ENCODE measurements at places on chromosomes 3 and 15.

GRCh38 chr3:4358273-4358672 is 55.1 kb downstream of the SETMAR start:
- DNase-seq = no peak

- DNase-seq = no peak
These were observed 8.8 kb downstream of the CHST2 start for GRCh38 chr3:143128227-143128955.

- no peak for DNase-seq
These were observed 53.5 kb upstream of the TIPARP start for GRCh38 chr3:156620901-156621300.

DNA sequence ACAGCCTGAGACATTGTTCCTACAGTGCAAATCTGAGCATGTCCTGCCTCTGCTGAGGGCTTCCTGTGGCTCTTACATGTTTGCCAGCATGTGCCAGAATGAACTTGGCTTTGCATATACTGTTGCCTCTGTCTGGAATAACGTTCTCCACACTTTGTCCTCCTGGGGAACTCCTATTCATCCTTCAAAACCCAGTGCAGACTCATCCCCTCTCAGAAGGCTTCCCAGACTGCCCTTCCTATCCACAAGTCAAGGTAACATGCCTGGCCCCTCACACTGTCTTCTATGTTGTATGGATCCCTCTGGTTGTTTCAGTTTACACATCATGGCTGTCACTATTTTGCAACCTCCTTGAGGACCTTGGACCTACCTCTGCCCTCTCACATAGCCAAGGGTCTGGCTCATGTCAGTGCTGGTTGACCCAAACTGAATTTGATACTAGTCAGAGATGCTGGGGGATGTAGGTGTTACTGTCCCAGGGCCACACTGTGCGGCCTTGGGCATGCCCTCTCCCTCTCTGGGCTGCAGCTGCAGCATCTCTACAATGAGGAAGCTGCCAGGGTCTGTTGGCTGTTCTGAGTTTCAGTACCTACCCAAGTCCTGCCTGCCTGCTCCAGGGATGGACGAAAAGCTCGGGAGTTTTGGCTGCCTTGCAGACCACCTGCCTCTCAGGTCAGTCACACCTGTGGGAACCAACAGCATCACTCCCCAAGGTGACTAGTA is 29.0 kb upstream of the TSPAN3 start:
- DNase-seq = no peak

DNA sequence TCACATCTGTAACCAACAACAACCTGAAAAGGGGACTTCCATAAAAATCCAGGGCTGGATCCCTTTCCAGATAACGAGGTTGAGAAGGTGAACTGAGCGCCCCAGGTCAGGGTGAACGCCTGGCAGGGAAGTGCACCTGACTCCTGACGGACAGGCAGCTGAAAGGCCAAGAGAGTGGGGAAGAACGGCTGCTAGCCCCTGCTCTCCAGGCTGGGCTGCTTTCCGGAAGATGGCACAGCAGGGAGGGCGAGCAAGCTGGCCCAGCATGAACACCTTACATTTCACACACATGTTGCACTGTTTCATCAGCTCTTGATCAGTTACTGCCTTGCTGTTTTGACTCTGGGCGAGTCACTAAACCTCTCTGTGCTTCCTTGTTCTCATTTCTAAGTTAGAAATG is 127.2 kb upstream of the IQSEC1 start:
- DNase-seq = no peak

DNA sequence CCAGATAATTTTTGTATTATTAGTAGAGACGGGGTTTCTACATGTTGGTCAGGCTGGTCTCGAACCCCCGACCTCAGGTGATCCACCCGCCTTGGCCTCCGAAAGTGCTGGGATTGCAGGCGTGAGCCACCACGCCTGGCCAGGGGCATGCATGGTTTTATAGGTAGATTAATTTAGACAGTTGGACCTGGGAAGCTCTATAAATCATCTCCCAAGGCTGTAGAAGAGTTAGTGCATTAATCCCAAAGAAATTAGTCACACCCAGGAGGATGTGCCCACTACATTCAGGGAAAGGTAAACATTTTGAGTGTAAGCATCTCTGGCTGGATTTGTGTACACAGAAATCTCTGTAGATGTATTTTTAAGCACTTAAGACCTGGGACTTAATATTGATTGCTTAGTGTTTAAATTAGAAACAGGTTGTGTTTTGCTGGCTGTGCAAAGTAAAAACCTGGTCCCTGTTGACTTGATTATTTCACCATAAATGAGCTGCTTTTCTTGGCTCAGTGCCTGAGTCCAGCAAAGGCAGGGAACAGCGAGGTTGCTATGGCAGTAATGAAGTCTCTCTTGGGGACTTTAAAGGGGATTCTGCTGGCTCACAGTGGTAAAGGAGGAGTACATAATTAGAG is 19.2 kb downstream of the EXOSC7 start:
- no peak for DNase-seq

- DNase-seq = no peak
These were observed 177.6 kb upstream of the SETMAR start for GRCh38 chr3:4125576-4125975.

DNA sequence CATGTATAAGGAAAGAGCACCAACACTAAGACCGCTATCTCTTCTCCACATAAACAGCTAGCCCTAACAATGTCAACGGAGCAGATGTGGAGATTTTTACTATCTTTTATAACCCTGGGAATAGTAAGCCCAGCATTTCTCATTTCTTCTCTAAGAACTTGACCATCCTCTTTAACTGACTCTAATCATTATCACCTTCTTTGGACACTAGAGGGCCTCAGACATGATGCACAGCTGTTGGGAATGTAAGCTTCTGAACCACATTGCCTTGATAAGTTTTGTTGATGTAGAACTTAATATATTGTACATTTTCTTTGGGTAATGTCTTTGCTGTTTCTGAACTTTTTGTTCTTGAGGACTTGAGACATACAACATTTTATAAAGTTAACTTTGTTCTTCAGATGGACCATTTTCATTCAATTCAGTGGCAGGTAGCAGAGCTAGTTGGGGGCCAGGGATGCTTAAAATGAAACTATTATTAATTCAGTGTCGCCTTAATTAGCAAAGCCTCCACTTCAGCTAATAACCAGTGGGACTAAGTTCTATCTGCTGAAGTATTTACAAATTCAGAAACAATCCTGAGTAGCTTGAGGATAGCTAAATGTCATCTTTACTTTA is 9.6 kb upstream of the TAGLN3 start:
- no peak for DNase-seq

- DNase-seq = no peak
These were observed 1.5 kb downstream of the CRYBG3 start for GRCh38 chr3:97823046-97824004.

GRCh38 chr3:32401556-32402081 is 10.0 kb downstream of the CMTM7 start:
- DNase-seq = peak; percentile 46

- DNase-seq = no peak
These were observed 5.4 kb downstream of the DNAH1 start for GRCh38 chr3:52321481-52321880.

GRCh38 chr15:86006546-86006945 is 73.1 kb upstream of the AGBL1 start:
- DNase-seq = no peak

DNA sequence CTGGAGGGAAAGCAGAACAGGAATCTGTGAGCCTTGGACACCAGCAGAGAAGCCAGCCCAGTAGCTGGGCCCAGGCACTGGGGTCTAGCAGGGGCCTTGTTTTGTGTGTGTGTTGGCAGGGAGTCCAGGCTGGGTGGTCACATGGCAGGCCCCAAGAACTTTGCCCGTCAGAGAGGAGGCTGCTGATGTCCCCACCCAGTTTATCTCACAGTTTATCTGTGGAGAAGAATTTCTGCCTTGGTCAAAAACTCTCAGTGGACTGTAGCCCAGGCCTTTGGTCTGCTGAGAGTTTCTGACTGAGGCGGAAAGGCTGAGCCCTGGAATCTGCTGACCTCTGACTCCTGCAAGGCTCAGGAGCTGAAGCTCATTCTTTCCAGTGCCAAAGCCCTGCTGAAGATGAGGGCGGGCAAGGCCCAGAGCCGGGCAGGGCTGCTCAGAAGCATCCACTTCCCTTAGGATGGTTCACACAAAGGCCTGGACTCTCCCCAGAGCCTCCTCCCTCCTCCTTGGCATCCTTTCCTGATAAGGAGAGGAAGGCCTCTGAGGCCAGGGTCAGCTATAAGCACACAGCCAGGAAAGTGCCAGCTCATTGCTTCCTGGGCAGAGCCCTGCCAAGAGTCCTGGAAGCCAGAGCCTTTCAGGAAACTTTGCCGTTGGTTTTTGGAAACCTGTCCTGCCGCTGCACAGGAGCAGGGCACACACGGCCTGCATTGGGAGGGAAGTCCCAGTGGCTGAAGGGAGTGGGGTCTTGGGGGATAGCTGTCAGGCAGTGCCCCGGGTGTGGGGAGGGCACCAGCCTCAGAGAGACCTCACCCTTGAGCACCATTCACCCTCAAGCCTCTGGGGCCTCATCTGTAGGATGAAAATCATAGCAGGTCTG is 37.2 kb upstream of the SLCO2A1 start:
- DNase-seq = no peak

GRCh38 chr3:151430821-151431484 is 29.9 kb downstream of the IGSF10 start:
- no peak for DNase-seq

DNA sequence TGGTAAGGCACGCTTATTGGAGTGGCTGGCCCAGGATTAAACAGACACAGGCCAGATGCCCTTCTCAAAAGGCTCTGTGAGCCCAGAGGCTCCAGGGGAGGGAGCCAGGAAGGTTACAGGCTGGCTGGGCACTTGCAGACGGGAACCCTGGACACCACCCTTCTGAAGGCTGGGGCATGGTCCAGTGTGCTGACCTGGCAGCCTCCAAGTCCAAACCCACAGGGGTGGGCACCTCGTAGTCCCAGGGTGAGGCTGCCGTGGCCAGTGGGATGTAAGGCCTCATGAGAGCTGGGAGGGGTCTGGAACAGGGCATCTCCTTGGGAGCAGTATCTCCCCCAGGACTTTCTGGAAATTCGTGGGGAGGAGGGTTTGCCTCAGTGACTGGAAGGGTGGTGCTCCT is 19.6 kb downstream of the EFCC1 start:
- DNase-seq = no peak

GRCh38 chr15:98134905-98135304 is 174.4 kb downstream of the ARRDC4 start:
- no peak for DNase-seq

DNA sequence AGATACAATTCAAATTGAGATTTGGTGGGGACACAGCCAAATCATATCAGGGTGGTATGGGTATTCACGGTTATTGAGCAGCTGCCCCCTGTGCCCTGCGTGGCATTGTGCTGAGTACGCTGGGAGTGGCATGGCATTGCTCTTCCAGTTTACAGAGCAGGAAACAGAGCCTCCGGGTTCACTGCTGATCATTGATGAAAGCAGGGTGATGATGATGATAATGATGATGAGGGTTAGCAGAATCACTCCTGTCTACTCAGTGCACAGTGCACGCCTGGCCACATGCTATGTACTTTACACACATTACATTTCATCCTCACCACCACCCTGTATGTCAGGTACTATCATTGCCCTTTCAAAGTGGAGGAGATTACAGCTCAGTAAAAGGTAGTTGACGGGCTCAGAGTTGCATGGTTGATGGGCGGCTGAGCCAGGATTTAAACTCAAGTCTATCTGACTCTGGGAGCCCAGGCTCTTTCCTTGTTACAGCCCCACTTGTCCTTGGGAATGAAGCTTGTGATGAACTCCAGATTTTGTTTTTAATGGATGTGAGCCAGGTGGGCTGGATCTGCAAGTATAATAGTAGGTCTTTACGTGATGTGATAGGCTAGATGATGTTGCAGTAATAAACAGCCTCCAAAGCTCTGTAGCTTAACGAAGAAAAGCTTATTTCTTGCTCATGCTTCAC is 87.6 kb upstream of the MYZAP start:
- no peak for DNase-seq

- no peak for DNase-seq
These were observed 114.6 kb downstream of the TUSC7 start for GRCh38 chr3:116824208-116824607.

DNA sequence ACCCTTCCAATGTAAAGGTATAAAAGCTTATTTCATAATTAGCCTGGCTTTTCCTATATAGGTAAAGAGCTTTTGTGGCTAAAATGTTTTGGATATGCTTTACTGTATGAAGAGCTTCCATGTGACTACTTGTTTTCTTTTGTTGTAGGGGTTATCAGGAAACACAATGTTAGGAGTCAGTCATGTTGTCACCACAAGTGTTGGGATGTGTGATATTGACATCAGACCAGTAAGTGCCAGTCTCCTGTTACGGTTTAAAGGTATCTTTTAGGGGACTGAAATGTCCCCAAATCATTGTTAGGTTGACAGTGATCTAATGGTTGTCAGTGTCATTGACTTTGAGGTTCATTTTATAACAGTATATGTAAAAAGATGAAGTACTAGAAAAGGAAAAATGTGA is 18.3 kb downstream of the ACTL6A start:
- no peak for DNase-seq

DNA sequence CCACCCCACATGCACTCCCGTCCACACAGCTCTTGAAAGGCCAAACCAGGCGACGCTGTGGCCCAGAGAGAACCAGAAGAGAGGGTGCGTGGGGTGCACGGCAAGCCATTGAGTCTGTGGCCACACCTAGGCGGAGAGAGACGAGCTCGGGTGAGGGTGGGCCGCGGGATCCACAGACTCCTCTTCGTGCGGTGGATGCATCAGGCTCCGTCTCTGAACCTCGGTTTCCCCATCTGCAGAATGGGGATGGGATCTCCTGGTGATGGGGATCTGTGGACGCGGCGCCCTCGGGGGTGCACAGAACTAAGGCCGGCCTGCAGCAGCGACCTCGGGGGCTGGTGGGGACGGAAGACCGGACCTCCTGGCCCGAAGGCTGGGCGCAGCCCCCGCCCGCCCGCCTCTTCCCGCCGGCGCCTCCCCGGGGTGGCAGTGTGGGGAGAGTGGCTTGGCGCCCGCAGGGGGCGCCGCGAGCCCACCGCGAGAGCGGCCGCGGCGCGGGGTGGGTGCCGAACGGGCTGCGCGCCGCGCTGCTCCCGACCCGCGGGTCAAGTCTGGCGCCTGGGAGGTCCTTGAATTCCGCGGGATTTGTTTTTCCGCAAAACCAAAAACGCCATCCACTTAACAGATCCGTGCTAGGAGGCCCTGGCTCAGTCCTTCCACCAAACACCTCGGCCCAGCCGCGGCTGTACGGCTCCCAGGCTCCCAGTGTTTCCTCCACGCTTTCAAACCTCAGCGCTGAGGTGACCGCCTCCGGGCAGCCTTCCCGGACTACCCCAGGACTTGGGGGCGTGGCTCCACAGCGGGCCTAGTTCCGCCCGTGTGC is 13.2 kb upstream of the ADPGK start:
- no peak for DNase-seq

DNA sequence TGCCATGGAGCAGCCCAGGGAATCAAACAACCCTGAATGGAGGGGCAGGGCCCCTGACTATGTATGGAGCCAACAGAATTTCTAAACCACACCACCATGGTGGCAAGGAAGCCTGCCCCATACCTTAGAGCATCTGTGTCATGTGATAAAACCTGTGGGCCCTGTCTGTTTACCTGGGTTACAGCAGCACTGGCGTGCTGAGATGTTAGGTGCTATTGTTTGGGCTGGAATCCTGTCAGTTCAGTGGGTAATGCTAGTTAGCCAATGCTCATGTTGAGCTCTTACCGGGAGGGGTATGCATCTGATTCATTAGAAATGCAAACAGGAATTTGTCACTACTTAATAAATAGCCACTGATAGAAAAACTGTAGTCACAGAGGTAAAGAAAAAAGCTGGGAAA is 63.5 kb upstream of the ETV5 start:
- DNase-seq = no peak
